ENCODE measurements at places on chromosomes 12 and 14.

- no peak for DNase-seq
These were observed 130.3 kb upstream of the EGLN3 start for GRCh38 chr14:34081101-34081575.

DNA sequence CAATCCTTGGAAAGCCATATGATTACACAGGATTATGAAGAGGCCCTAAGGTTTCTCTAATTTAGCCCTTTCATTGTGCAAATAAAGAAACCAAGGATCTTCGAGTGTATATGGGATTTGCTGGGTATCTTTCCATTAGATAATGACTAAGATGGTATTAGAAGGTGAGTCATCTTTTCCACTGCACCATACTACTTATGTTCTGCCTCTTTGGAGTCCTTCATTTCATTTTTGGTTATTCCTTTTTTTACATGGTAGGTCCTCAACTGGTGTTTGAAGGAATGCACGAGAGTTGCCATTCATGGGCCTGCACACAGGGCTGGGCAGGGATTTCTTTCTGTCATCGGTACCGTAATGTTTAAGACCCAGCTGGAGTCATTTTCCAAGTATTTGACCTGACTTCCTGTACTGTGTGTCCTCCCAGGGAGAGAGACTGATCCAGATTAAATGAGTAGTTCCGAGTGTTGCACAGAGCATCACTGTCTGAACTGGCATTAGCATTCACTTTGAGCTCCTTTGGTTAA, 85.7 kb downstream of the BORCS5 start:
- DNase-seq: no peak

GRCh38 chr12:106239241-106239950, 8.4 kb downstream of the CKAP4 start:
- no peak for DNase-seq

DNA sequence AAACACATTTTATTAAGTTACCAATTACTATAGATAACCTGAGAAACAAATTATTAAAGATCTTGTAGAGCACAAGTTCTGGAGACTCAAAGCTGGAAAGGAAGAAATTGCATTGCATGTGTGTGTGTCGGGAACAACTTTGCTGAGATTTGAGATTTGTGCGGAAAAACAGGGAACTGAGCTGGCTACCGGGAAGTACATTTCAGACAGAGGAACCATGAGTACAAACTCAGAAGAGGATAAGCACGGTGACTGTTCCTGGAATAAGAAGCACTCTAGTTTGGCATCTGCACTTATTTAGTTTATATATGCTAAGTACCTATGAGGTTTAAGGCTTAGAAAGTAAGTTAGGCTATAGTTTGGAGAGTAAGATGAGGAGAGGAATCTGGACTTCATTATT, 97.8 kb downstream of the DACT1 start:
- no peak for DNase-seq

GRCh38 chr14:92352158-92352985, 29.4 kb downstream of the SLC24A4 start:
- DNase-seq: no peak

- DNase-seq: no peak
These were observed 13.6 kb upstream of the MYBPC1 start for GRCh38 chr12:101581190-101581589.

- no peak for DNase-seq
These were observed 34.6 kb upstream of the PCNX1 start for GRCh38 chr14:70872678-70873020.

DNA sequence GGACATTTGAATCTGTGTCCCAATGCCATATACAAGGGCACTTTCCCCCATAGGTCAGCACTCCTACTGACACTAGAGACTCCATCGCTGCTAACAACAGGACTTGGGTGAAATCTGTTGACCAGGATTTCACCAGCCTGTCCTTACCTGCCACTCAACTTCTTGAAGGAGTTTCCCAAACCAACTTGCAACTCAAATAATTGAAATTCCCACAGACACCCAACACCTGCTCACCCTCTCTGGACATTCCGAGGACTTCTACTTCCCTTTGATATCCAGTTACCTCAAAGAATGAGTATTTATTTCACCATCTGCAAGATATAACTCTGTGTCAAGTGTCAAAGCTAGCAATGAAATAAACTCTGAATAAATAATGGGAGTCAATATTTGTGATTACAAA, 44.6 kb downstream of the LLPH start:
- DNase-seq: no peak

DNA sequence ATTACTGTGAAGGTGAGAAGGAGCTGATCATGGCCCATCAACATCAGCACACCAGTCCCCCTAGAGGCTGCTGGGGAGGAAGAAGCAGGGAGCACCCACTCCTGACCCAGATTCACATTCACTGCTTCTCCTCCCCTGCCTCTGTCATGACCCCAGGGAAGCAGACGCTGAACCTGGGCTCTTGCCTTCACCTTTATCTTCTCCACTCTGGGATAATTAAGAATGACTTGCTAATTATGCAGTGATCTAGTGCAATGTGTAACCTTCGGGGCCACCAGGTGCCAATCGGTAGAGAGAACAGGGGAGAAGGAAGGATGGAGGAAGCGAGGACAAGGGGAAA, 44.4 kb upstream of the IQSEC3 start:
- DNase-seq: no peak

- no peak for DNase-seq
These were observed 55.3 kb downstream of the DACT1 start for GRCh38 chr14:58693048-58693447.

DNA sequence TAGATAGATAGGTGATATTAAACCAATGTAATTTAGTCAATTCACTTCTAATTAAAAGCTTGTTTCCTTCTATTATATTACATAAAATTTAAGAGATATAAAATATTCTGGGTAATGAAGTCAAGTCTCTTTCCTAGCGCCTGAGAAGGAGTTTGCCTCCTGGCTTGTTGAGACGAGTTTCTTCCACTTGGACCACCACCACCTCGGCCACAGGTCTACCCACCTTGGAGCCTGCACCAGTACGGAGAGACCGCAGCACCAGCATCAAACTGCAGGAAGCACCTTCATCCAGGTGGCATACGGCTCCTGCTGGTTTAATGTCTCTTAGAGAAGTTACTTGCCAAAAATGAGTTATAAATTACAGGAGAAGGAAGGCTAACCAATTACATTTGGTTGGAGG, 79.0 kb upstream of the SLCO1C1 start:
- DNase-seq: no peak

GRCh38 chr14:100022772-100023451, 42.3 kb upstream of the EVL start:
- no peak for DNase-seq

DNA sequence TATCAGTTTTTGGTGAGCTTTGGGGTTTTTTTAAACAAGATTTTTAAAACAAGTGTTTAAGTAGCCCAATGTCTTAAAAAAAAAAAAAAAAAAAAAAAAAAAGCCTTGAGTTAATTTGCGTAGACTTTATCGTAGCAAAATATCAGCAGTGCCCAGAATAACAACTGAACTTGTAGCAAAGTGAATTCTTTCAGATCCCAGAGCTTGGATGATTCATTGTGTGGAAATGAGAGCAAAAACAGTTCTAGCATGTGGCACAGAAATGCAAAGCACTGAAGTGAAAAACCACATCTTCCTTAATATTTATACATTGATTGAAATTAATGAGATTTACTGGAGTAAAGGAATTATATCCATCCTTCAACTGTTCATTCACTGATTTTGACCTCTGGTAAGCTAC, 258.1 kb downstream of the EGLN3 start:
- DNase-seq: no peak

- no peak for DNase-seq
These were observed 4.2 kb upstream of the XPOT start for GRCh38 chr12:64400041-64400440.

DNA sequence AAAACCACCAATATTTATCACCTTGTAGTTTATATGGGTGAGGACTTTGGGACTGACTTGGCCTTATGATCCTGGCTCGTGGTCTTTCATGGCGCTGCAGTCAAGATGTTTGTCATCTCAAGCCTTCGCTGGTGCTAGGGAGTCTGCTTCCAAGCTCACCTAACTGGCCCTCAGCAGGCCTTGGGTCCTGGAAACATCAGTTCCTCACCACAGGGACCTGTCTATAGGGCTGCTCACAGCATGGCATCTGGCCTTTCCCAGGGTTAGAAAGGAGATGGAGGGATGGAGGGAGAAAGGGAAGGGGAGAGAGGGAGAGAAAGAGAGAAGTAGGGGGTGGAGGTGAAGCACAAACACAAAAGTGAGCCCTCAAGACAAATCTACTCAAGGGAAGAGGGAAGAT, 31.7 kb downstream of the VCPKMT start:
- no peak for DNase-seq

GRCh38 chr12:95742586-95742985, 48.0 kb downstream of the NTN4 start:
- DNase-seq: no peak

- no peak for DNase-seq
These were observed 70.5 kb upstream of the FLRT2 start for GRCh38 chr14:85459361-85460000.

GRCh38 chr12:109919456-109919855, 19.4 kb downstream of the TCHP start:
- no peak for DNase-seq

- DNase-seq: no peak
These were observed 163.1 kb downstream of the PHLDA1 start for GRCh38 chr12:75868501-75868900.

DNA sequence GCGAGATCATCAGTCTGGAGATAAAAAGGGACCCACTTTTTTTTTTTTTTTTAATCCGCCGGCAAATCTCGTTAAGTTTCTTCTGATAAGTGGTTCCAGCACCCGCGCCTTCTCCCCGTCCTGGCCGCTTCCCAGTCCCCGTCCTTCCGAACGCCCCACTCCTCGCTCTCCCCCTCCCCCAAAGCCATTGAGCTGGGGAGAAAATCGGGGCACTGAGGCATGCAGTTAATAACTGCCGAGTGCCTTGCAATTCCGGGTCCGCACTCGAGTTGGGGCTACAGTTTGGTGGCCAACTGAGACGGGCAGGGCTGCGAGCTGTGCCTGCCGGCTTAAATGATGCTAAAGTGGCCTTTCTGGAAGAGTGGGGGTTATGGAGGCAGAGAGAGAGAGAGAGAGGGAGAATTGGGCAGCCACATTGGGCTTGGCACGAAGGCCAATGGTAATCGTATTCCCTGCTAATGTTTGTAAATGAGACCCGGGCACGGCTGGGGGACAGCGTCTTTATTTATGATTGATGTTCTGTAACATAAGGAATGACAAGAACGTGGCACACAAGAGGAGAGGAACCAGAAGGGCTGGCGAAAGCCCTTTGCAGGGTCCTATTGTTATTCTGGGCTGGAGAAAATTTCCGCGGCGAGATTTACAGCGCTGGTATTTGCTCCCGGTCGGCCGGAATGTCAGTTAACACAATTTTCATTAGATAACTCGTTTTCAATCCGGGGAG, 115.4 kb upstream of the MYL2 start:
- no peak for DNase-seq

GRCh38 chr12:67572492-67572891, 76.1 kb upstream of the DYRK2 start:
- no peak for DNase-seq

GRCh38 chr14:80845856-80846255, 95.7 kb downstream of the CEP128 start:
- DNase-seq: no peak

DNA sequence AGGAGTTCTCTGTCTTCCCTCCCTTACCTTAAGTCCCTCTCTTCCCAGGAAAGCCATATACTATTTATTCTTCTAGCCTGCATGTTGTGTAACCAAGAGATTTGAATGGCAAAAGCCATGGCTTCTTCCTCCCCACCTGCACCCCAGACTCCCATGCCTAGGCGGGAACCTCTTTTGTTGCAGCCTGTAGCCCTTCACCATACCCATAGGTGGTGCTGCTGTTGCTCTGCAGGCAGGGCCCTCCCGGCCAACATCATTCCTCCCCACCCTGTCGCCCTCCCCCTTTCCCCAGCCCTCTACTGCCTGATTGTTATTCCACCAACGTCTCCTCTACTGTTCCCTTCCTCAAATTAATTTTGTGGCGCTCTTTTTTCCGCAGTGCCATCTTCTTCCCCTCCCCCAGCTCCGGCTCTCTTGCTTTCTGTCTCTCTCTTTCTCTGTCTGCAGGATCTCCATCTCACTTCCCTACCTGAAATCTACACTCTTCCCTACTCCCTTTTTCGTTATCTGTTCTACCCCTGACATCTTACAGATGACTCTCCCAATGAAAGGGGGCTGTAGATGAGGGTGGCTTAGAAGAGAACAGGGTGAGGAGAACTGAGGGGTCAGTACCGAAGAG, 13.8 kb downstream of the NGDN start:
- DNase-seq: no peak

- DNase-seq: no peak
These were observed 20.7 kb downstream of the PHLDA1 start for GRCh38 chr12:76010732-76011458.

GRCh38 chr14:98573082-98573481, 698.9 kb downstream of the BCL11B start:
- DNase-seq: no peak

DNA sequence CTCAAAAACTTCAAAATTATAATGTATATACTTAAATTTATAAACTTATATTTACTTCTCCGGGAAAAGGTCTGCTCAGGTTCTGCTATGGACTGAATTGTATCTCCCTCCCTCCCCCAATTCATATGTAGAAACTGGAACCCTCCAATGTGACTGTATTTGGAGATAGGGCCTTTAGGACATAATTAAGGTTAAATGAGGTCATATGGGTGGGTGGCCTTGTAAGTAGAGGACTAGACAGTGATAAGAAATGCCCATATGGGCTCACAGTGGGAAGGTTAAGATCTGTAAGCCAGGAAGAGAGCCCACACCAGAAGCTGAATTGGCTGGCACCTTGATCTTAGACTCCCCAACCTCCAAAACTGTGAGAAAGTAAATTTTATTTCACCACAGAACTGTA, 84.5 kb downstream of the TAOK3 start:
- DNase-seq: no peak

DNA sequence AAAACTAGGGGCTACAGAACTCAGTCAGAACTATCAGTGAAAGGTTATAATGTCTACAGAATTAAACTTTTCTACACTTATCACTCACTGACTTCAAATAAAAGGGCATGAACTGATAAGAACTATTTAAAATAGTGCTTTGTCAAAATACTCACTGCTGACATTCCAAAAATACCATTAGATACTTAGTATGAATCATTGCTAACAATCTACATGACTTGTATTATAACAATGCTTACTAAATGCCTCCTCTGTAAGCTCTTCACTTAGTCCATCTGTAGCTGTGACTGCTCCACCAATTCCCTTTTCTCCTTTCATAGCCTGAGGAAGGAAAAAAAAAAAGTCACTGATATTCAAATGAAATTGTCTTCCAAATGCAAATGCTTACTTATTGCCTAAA, 17.0 kb downstream of the NFYB start:
- no peak for DNase-seq

GRCh38 chr14:75630695-75631452, 29.8 kb downstream of the ERG28 start:
- no peak for DNase-seq
